ENCODE measurements at places on chromosomes 1 and 21.
A peak's percentile ranks its signal among the peaks of the same experiment; 100 is the strongest.

- no peak for DNase-seq
These were observed 18.7 kb downstream of the ADARB1 start for GRCh38 chr21:45093035-45093532.

DNA sequence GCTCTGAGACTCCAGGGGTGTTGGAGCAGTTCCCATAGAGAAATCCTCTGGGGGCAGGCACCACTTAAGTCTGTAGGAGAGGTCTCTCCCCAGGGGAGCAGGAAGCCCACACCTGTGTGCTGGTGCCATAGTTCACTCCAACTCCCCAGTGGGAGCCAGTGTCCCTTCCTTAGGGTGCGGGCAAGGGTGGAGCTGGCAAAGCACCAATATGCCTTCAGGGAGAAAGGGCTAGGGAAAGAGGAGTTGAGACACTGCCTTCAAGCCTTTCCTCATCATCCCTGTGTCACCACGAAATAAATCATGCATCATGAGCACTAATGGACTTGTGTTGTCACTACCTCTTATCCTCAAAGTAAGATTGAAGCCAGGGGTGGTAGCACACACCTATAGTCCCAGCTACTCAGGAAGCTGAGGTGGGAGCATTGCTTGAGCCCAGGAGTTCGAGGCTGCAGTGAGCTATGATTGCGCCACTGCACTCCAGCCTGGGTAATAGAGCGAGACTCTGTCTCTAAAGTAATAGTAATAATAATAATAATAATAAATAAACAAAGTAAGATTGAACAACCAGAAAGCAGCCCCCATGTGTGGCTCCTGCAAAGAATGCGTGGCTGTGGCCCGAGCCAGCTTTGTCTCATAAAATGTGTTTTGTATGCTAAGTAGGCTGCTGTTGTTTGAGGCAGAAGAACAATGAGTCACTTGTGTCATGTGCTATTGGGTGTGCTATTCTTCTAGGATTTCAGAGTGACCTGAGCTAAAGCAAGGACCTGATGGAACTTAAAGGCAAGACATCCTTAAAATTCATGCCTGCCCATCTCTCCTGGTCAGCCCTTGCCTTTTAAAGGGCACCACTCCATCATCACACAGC, 6.7 kb upstream of the TIE1 start:
- peak; percentile 36 for DNase-seq

- no peak for DNase-seq
These were observed 59.3 kb downstream of the COL18A1 start for GRCh38 chr21:45464309-45464708.

- no peak for DNase-seq
These were observed 153.4 kb downstream of the TTLL7 start for GRCh38 chr1:83845437-83846071.

GRCh38 chr21:36030581-36031189, 29.6 kb downstream of the SETD4 start:
- DNase-seq = no peak

DNA sequence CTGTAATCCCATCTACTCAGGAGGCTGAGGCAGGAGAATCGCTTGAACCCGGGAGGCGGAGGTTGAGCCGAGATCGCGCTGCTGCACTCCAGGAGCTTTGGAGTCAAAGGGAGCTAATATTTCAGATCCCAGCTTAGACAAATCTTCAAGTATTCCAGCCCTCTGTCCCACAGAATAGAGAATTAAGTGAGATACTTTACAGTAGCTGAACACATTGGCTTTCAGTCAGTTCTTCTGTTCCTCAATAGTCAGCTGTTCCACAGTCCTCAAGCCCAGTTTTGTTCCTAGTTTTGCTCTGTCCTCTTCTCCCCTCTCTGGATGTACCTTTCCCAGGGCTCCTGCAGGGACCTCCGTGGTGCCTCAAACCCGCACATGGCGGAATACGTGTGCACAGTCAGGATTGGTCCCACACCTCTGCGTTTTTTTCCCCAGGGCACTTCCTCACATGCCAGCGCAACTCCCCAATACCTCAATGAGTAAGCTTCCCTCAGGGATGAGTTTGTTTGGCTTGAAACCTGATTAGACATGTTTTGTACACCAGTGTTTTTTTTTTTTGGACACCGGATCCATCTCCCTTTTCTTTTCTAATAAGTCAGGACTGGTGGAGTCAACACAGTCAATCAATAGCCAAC, 1.2 kb downstream of the MFN2 start:
- DNase-seq = no peak

DNA sequence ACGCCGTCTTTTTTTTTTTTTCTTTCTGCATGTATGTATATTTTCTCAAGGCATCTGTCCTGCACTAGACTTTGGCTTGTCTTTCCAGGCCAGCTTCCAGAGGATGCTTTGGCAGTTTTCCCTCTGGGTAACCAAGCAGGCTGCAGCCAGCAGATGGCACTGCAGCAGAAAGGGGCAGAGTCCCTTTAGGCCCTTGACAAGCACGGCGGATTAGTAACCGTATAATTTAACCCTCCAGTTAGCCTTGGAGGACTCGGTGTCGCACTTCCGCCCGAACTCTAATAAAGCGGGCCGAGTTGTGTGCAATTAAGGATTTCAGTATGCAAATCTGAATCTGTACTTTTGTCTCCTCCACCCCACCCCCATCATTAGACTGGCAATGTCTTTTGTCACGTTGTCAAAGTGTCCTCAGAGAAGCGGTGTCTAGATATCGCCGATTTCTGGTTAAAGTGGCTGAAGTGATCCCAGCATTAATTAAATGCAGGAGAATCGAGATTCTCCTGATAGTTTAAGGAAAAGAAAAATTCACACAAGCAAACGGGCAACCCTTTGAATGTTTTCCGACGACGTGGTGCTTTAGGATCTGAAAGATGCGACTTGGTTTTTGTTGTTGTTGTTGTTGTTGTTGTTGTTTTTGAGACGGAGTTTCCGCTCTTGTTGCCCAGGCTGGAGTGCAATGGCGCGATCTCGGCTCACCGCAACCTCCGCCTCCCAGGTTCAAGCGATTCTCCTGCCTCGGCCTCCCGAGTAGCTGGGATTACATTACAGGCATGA, 1.1 kb upstream of the TMEM167B start:
- no peak for DNase-seq

GRCh38 chr1:32703479-32704291, 1.1 kb upstream of the SYNC start:
- peak; percentile 99 for DNase-seq

DNA sequence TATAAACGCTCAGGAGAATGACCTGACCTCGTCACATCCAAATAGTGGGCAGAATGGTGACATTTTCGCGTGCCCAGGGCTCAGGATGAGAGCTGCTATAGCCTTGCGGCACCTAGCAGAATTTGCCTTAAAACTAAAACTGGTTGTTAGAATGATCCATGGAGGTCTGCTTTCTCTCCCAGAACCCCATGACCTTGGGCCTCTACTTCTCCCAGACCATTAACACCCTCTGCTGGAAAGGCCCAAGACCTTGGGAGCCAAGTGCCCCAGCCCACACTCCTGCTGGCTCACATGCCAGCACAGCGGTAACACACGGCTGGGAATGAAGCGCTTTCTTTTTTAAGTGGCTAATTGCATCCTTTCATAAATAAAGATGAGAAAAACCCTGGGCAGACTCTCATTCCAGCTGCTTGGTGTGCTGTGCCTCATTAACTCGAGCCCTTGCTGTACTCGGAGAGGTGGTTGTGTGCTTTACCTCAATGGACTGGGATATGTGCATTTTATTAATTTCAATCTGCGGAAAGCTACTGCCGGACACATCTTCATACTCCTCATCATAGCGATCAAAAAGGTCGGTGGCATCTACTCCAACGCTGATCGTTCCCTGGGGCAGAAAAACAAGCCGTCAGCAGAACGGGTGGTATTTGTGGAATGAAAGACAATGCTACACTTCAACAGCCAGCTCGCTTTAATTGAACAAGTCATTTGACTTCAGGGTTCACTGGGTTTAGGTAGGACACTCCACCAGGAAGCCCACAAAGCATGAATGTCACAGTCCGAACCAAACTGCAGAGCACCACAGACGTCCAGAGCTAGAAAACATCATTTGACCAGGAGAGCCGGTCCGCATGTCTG, 29.0 kb downstream of the THAP3 start:
- DNase-seq = peak; percentile 87

GRCh38 chr21:38842079-38842478, 36.4 kb downstream of the ETS2 start:
- DNase-seq = no peak

DNA sequence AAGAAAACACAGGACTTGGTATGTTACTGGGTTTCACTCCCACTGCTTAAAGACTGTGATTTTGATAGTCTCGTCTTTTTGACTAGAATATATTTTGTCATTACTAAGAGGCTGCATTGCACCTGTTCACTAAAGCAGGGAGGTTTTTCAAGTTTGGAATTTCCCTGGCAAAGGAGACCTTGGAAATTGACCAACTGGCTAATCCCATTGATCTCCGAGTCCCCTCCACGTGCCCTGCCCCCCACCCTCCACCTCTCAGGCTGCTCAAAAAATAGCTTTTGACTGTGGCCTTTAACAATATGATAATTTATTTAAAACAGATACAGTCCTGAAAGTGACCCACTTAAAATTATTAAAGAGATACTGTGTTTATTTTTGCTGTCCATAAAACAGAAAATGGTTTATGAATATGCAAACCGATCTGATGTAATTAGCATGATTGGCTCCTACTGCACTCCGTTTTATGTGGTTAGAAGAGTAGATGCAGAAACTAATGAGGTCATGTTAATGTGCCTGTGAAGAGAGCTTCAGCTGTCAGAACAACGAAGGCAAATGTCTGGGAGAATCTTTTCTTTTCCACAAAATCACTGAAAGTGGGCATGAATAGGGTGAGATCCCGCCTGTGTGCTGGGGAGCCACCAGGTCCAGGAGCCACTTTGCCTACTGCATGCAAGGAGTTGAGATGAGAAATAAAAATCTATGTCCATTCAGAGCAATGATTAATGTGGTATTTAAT, 361.5 kb downstream of the RRAGC start:
- DNase-seq = no peak

GRCh38 chr1:3695326-3696217, 43.3 kb downstream of the TP73 start:
- no peak for DNase-seq
